AG10803 (cell line): ENCODE measurements at places on chromosomes 2 and 18.

GRCh38 chr2:109439390-109439786, 174.4 kb downstream of the SEPTIN10 start:
- DNase-seq, result no peak

DNA sequence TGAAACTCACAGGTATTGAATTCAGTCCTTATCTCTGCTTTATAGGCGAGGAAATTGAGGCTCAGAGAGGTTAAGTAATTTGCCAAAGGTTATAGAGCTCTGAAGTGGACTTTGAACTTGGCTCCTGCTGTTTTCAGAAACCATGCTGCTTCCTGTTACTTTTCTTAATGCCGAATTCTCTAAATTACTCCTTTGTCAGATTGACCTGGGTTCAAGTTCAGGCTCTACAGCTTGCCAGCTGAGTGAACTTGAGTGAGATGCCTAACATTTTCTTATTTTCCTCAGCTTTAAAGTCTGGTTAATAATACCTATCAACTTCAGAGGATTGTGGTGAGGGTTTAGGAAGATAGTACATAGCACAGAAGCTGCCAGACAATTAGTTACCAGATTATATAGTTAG, 3.4 kb downstream of the ASAP2 start:
- no peak for DNase-seq

GRCh38 chr2:226136739-226137138, 662.9 kb downstream of the IRS1 start:
- no peak for DNase-seq

GRCh38 chr2:55150834-55151233, 81.3 kb downstream of the CLHC1 start:
- no peak for DNase-seq

DNA sequence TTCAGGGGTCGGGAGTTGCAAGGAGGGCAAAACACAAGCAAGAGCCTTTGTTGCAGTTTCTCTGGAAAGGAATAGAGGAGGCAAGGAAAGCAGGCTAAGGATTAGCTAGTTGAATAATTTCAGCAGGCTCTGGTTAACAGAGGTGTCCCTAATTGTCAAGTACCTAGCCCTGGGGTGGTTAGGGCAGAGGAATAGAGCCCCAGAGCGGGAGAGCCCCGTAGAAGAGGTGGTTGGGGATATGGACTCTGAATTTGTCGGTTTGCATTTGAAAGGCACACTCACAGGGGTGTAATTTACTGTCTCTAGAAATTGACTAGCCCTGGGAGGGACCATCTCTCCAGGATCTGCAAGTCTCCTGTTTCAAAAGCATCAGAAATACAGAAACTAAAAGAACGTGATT, 1030.2 kb downstream of the TMEM182 start:
- DNase-seq, result no peak

DNA sequence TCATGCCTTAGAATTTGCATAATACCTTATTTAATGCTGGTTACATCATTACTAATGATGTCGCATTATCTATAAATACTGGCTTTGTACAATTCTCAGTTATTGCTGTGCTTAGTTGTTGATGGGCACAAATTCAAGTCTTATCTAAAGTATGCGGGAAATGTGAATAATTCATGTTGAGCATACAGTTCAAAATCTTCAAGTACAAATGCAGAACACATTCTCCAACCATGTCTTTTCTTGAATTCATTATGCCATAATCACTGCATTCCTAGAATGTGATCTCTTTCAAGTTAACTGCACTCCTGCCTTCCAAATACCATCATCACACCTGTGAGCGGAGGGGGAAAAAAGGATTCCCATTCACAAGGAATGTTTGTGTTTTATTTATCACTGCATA, 337.0 kb downstream of the MBD2 start:
- no peak for DNase-seq

GRCh38 chr2:223227338-223227737, 175.3 kb downstream of the KCNE4 start:
- DNase-seq, result peak; percentile 25

GRCh38 chr2:70627211-70627898, 73.7 kb upstream of the TGFA start:
- DNase-seq, result no peak

GRCh38 chr2:62808554-62808953, 103.0 kb downstream of the EHBP1 start:
- no peak for DNase-seq

DNA sequence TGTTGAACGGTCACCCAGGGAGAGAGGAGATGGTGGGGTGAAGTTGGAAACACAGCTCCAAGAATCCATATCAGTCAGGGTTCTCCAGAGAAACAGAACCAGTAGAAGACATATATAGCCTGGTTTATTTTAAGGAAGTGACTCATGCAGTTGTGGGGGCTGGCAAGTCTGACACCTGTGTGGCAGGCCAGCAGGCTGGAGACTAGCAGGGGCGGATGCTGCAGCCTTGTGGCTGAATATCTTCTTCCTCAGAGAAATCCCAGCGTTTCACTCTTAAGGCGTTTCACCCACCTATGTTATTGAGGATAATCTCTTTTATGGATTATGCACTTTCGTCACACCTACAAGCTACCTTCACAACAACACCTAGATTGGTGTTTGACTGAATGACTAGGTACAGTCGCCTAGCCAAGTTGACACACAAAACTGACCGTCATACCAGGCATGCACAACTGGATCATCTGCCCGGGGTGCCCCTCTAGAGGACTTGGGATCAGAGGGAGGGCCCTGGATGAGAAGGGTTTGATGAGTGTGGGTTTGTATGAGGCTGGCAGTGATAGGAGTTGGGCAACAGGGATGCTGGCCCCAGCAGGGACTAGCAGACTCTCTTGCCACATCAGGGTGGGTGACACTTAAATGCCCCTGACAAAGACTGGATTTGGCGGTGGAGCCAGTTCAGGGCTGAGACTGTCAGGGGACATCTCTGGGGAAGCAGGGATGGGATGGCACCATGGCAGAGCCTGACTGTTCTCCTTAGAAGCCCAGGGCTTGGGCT, 23.4 kb downstream of the MROH2A start:
- DNase-seq, result no peak

- DNase-seq, result no peak
Observed at GRCh38 chr2:171147081-171147480, 13.6 kb downstream of the TLK1 start.

GRCh38 chr2:230457073-230457768, 41.2 kb downstream of the SP100 start:
- no peak for DNase-seq

DNA sequence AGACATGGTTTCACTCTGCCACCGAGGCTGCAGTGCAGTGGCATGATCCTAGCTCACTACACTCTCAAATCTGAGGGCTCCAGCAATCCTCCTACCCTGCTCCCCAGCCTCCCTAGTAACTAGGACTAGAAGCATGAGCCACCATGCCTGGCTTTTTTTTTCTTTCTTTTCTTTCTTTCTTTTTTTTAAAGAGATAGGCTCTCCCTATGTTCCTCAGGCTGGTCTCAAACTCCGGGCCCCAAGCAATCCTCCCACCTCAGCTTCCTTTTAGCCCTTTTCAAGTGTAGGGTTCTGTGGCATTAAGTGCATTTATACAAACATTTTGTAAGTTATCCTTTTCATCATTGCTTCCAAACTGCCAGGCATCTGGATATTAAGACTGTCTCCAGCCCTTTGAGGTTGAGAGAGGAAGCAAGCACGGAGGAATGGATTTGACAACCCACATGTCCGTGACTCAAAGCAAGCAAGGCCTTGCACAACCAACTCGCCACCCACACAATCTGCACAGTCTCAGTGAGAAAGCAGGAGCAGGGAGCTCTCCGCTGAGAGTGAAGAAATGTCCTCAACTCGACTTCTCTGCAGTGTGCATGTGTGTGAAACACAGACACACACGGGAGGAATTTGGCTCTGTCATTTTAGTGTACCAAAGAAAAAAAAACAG, 65.6 kb downstream of the ATP8B1 start:
- peak; percentile 99 for DNase-seq

DNA sequence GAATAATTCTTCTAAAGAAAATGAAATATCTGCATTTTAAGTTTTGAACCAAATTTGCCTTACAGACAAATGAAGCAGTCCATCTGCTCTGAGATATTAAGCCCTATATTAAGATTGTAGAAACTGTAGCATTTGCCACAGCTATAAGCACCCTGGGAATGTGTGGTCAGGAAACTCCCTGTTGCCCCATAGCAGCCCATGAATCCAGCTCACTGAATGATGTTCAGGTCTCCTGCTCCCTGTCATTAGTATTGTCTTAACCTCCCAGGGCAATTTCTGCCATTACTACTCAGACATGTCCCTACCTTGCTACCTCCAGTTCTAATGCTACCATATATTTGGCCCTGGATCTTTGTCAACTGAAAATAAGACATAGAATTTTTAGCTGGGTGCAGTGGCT, 41.1 kb downstream of the CDK15 start:
- peak; percentile 41 for DNase-seq

GRCh38 chr2:71877636-71878035, 270.0 kb downstream of the CYP26B1 start:
- DNase-seq, result no peak

GRCh38 chr2:216064665-216065064, 16.9 kb downstream of the PECR start:
- no peak for DNase-seq

GRCh38 chr2:95342556-95343320, 45.6 kb downstream of the KCNIP3 start:
- no peak for DNase-seq

GRCh38 chr18:50159654-50160046, 35.3 kb downstream of the MYO5B start:
- DNase-seq, result no peak

GRCh38 chr2:71608034-71608433, 154.7 kb downstream of the DYSF start:
- no peak for DNase-seq

DNA sequence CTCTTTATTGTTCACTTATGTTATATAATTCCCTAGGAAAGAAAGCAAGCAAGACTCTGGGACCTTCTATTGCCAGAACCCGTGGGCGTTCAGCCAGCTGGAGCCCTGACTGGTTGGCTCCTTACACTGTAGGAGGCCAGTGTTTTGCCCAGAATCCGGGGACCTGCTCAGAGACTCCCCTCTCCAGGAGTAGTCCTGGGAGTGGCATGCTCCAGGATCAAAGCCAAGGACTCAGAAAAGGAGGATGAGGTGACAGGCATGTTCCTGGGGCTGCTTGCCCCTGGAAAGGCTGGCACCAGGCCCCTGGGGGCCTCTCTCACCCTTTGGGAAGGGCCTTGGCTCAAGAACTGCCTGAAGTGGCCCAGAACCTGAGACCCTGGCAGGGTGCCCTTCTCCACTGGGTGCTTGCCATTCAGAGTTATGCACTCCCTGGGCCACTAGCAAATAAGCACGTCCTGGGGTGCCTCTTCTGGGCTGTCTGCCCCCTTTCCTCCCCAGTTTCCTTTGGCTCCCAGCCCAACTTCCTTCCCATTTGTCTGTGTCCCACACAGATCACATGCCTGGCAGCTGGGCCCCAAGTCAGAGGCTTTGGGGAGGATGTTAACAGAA, 19.6 kb upstream of the KIF3C start:
- peak; percentile 59 for DNase-seq

- DNase-seq, result no peak
Observed at GRCh38 chr2:195151711-195152110, 505.3 kb upstream of the SLC39A10 start.

- no peak for DNase-seq
Observed at GRCh38 chr2:70961648-70961994, 16.8 kb upstream of the ANKRD53 start.

GRCh38 chr2:207037896-207038295, 98.6 kb downstream of the CPO start:
- no peak for DNase-seq

DNA sequence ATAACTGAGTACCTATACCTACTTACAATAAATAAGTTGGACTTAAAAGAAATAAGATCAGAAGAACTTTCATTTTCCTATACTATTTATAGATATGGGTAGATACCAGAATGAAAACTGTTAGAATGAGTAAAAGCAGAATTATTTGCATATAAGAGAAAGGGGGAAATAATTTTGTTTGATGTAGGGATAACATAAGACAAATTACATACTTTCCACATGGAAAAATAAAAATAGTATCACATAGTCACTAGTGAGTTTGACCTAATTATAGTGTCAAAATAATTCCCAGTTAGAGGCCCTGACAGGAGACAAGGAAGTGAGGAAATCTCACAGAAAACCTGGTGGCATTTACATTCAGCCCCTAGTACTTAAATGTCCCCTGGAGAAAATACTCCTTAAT, 28.6 kb downstream of the KCMF1 start:
- no peak for DNase-seq

DNA sequence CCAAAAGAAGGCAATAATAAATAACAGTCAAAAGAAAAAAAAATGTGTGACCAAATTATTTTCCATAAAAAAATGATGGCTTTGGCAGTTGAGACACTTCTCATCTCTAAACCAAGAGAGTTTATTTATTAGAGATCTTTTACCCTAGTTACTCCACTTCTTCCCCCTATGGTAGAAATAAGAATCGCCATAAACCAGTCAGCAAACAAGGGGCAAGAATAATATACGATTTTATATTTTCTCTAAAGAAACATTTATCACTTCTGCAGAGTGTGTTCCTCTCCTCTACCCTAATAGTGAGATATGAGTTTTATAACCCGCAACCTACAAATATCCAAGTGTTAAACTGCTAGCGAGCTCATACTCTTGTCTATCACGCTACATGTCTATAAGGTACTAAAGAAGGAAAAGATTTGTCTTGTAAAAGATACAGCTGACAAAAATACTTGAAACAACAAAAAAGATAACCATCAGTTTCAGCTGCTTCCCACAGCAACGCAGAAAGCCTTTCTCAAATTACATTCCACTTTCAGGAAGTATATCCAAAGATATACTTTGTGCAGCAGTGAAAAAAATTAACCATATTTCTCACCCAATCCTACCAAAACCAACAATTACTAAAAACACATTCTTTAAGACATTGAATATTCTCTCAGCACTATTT, 2.3 kb downstream of the RNF103 start:
- no peak for DNase-seq

DNA sequence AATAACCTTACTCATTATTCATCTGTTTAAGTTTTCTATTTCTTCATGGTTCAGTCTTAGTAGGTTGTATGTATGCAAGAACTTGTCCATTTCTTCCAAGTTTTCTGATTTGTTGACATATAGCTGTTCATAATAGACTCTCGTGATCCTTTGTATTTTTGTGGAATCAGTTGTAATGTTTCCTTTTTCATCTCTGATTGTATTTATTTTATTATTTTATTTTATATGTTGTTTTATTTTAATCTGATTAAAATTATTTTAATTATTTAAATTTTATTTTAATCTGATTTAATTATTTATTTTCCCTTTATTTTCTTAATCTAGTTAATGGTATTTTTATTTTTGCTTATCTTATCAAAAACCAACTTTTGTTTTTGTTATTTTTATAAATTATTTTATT, 43.5 kb upstream of the SLC9A2 start:
- DNase-seq, result no peak

GRCh38 chr2:57190007-57190406, 856.6 kb upstream of the VRK2 start:
- DNase-seq, result no peak

- DNase-seq, result no peak
Observed at GRCh38 chr2:5285872-5286769, 406.1 kb upstream of the SOX11 start.

DNA sequence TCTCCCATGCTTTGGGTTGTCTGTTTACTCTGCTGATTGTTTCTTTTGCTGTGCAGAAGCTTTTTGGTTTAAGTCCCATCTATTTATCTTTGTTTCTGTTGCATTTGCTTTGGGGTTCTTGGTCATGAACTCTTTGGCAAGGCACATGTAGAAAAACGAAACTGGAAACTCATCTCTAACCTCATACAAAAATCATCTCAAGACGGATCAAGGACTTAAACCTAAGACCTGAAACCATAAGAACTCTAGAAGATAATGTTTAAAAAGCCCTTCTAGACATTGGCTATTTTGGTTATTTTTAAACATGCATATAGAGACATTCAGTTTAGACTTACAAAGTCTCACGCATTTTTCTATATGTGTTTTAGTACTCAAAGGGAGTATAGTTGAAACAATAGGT, 1164.3 kb upstream of the GYPC start:
- DNase-seq, result no peak
